Stimulated activated CD4-positive, alpha-beta T cell treated with anti-CD3 and anti-CD28 coated beads, Interleukin-4, amount 100 ng/mL, for 48 hours (primary cell): ENCODE measurements at places on chromosomes 11 and 22.

- no peak for DNase-seq
Measured at GRCh38 chr11:102926961-102927623, 28.4 kb downstream of the MMP13 start.

DNA sequence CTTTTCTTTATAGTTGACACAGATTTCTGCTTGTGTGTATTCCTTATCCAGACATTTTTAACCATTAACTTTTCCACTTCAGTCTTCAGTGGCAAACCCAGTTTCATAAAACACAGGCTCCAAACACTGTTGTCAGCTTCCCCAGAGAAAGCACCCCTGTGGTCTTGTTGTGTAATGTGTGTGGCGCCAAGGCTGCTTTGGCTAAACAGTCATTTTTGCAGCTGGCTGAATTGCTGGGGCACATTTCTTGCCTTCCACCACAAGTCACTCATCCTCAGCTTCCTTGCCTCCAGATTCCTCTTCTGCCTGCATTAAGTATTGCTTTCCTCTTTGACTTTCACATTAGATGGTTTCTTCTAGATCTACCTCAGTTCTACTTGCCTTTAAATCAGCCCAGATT lies 40.5 kb downstream of the ARHGAP1 start:
- no peak for DNase-seq

- no peak for DNase-seq
Measured at GRCh38 chr11:9952511-9953196, 288.8 kb downstream of the SWAP70 start.

- no peak for DNase-seq
Measured at GRCh38 chr11:133825156-133825555, 20.2 kb downstream of the SPATA19 start.

GRCh38 chr11:3001496-3001895 lies 9.4 kb upstream of the NAP1L4 start:
- no peak for DNase-seq

GRCh38 chr22:38758276-38758945 lies 2.6 kb upstream of the SUN2 start:
- DNase-seq = peak; percentile 68
